ENCODE measurements at places on chromosomes 16 and 17. TPM values are rescaled to one million over a fixed set of nuclear protein-coding genes. Genes with fewer than 3 reads are reported as not detected.

Gene ALOXE3
- 0.10 TPM for total RNA-seq

Gene KCNAB3
- total RNA-seq = 8.4 TPM

Gene B9D1
- total RNA-seq = 4.7 TPM

Gene SEZ6L2
- 0.32 TPM for total RNA-seq

Gene HSD17B2
- total RNA-seq = not detected

Gene GALR2
- 2.5 TPM for total RNA-seq

Gene KIF19
- not detected for total RNA-seq

Gene CMTM4
- total RNA-seq = 2.8 TPM

Gene C16orf74
- total RNA-seq = 1.5 TPM

Gene TP53TG3C
- total RNA-seq = not detected

Gene MYH1
- total RNA-seq = not detected

Gene SLC16A6
- total RNA-seq = 5.9 TPM

Gene ACSM5
- not detected for total RNA-seq

DNA sequence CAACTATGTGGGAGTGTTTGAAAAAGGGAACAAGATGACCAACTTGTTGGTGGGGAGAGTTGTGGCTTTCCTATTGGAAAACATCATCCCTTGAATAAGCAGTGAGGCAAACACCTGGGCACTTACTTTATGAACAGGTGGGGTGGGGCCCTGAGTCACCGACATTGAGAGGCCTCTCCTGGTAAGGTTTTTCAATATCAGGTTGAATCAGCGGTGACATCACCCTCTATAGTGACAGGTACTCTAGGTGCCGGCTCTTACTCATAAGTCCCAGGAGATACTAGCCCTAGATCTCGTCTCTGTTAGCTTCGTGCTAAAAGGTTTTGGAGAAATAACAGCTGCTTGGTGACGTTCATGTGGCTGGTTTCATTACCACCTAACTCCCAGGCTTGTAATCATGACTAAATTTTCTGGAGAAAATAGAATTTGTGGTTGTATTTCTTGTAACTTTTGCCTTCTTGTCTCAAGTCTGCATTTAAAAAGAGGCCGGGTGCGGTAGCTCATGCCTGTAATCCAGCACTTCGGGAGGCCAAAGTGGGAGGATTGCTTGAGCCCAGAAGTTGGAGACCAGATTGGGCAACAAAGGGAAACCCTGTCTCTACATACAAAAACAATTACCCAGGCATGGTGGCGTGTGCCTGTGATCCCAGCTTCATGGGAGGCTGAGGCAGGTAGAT is 19.3 kb downstream of the CDH1 start:
- no peaks in the 10 kb centered on the region for H3K36me3 ChIP-seq
- peak overlapping the region; percentile 91 for H3K27ac ChIP-seq
- DNase-seq = peak; percentile 70
- H3K4me3 ChIP-seq = peak overlapping the region; percentile 16

DNA sequence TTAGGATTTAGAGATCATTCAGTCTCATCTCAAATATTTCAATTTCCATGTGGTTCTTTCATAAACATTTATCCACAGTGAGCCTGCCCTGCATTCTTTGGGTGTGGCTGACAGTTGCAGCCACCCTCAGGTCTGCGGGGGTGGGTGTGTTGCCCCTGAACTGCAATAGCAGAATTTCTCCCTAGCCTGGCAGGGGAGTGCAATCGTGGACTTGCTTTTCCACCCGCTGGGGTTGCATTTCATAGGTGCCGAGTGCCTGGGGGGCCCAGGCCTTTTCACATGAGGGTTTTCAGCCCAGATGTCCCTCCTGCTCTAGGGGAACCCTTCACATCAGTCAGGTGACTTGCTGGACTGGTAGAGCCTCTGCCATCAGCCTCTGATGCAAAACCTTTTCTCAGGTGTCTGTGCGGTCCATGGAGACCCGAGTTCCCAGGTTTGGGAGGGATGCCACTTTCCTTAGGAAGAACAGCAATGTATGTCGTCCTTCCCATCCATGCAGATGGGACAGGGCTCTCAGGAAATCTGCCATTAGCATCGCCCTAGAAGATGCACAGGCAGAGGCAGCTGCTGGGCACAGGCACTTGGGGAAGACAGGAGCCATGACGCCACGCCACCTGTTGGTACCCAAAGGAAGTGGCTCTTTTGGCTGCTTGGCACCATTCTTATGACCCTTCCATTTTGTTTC is 2.4 kb upstream of the USP36 start:
- H3K4me1 ChIP-seq = peaks cover 22% of the 10 kb centered on the region
- H3K4me3 ChIP-seq = no peak overlapping the region
- peak; percentile 41 for DNase-seq

DNA sequence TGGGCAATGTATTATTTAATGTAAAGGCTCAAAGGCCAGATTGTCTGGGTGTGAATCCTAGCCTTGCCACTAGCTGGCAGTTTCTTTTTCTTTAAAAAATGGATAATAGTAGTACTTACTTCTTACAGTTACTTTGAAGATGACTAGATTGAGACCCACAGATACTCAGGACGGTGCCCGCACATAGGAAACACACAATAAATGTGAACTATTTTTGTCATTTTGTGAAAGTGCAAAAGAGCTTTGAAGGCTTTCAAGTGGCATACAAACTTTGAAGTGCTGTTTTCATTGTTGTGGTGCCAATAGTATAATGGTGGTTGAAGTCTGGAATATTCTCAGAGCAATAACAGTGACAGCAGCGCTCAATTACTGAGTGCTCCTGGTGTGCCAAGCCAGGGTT is 63.6 kb downstream of the OTOA start:
- H3K4me1 ChIP-seq = peaks cover 17% of the 10 kb centered on the region
- H3K4me3 ChIP-seq = no peak overlapping the region
- no peak overlapping the region for H3K27ac ChIP-seq
- H3K36me3 ChIP-seq = peaks cover 4% of the 10 kb centered on the region
- DNase-seq = no peak

DNA sequence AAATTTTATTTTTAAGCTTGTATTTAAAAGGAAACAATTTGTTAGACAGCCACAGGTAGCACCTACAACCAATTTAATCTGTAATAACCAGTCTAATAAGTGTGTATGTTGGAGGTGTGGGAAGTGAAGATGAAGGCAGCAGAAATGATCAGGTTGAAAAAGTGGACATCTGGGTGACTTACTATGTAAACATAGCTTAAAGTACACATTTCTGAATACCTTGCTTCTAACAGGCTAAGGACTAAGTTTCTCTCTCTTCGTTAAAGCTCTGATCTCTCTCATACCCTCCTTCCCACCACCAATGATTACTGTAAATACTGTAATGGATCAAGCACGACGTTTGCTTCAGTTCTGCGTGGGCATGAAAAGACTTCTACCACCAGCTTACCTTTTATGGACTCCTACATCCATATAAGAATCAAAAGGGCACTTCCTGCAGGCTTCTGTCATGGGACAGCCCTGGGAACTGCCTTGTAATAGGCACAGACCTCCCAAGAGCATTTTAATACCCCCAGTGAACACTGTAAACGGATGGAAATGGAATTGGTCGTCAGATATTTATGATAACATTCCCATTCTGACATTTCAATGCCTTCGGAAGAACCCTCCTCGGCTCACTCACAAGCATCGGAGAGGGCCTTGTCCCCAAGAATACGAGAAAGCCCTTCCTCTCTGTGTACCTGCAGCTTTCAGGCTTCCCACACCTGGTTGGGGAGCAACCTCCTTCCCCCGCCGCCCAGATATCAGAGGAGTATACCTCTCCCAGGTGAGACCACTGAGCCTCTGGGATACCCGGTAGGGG is 700 bp downstream of the CCDC43 start:
- peaks cover 26% of the 10 kb centered on the region for H3K4me1 ChIP-seq
- peak overlapping the region; percentile 99 for H3K4me3 ChIP-seq
- H3K27me3 ChIP-seq = no peaks in the 10 kb centered on the region

- no peak overlapping the region for H3K4me3 ChIP-seq
- no peaks in the 10 kb centered on the region for H3K36me3 ChIP-seq
- H3K4me1 ChIP-seq = no peaks in the 10 kb centered on the region
- no peak overlapping the region for H3K27ac ChIP-seq
- peaks cover 50% of the 10 kb centered on the region for H3K27me3 ChIP-seq
Observed at GRCh38 chr17:62309396-62309795, 71.0 kb upstream of the EFCAB3 start.

DNA sequence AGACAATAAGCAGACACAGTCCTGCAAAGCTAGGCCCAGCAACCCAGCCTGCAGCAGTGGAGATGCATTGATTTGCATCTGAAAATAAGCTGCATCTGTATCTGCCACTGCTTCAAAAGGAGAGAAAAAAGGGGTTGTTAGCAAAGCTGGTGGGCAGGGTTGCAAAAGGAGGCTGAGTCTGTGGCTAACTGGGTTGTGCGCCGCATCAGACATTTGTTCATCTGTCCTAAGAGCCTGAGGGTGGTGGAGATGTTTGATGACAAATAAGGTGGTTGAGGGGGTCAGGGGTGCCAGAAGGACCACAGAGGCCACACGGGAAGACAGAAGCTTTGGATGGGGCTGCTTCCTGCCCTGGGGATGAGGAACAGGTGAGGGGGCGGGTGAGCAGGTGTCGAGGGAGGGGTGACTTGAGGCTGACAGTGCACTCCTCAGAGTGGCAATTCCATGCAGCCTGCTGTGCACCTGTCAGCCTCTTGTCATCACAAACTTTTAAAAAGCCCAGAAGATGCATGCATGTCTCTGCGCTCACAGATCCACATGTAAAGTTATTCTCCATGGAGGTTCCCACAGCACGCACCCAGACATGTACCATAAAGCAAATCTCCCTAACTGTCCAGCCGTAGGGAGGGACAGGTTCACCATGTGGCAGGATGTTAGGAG is 35.4 kb downstream of the WSB1 start:
- H3K4me1 ChIP-seq = peaks cover 18% of the 10 kb centered on the region
- H3K4me3 ChIP-seq = no peak overlapping the region
- DNase-seq = no peak
- no peaks in the 10 kb centered on the region for H3K36me3 ChIP-seq

DNA sequence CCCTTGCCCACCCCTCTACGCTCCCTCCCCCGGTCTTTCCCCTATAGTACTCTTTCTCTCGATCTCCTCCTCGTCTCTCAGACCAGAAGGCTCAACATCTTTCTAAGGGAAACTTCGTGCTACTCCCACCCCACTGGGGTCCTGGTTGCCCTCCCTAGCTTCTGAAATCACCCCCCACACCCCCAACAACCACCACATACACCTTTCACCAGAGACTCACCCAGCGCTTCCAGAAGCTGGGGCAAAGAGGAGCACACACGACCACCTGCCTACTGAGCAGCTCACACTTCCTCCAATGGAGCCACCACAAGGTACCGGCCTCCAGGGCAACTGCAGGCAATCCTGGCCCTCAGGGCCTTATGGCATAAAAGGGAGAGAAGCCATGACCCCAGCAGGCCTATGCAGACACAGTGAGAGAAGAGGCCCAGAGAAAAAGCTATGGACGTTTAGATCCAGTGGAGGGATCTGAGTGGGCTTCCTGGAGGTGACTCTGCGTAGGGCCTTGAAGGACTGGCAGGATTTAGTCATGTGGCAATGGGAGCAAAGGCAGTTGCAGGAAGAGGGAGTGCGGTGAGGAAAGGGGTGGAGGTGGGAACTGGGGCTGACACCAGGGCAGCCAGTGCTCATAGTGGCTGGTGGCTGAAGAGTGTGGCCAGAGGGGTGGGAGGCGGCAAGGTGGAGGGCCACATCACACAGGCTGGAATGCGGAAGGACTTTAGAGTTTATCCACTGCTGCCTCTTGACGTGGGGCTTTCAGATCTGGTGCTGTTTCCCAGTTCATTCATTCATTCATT is 12.1 kb upstream of the TMEM92 start:
- H3K27ac ChIP-seq = no peak overlapping the region
- H3K4me1 ChIP-seq = no peaks in the 10 kb centered on the region
- no peak overlapping the region for H3K4me3 ChIP-seq
- H3K27me3 ChIP-seq = no peaks in the 10 kb centered on the region

- no peak overlapping the region for H3K4me3 ChIP-seq
- DNase-seq = no peak
- H3K27ac ChIP-seq = peak overlapping the region; percentile 12
- H3K4me1 ChIP-seq = peaks cover 15% of the 10 kb centered on the region
Observed at GRCh38 chr16:70578035-70578434, 54.4 kb downstream of the SF3B3 start.

GRCh38 chr16:53022374-53022773 is 30.3 kb downstream of the CHD9NB start:
- H3K27me3 ChIP-seq = peaks cover 3% of the 10 kb centered on the region
- DNase-seq = no peak
- no peaks in the 10 kb centered on the region for H3K4me1 ChIP-seq
- H3K4me3 ChIP-seq = no peak overlapping the region
- H3K27ac ChIP-seq = no peak overlapping the region

DNA sequence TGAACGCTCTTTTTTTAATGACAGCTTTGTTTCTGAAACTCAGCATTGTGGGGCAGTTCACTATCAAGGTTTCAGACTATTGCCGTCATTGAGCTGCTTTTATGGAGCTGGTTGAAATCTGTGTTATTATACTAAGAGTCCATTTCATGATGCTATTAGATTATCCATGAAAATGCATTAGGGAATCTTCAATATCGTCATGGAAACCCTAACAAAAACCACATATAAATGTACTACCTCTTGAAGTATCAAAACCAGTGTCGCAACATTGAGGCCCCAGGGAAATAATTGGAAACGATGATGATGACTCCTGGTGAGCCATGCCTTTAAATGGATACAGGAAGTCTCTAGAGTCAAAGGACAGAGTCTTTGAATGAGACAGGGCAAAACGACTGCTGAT is 231.6 kb upstream of the CPHXL start:
- no peak for DNase-seq
- H3K4me1 ChIP-seq = no peaks in the 10 kb centered on the region
- no peak overlapping the region for H3K4me3 ChIP-seq
- no peaks in the 10 kb centered on the region for H3K27me3 ChIP-seq
- H3K36me3 ChIP-seq = no peaks in the 10 kb centered on the region

GRCh38 chr17:60077226-60077625 is 1.5 kb downstream of the HEATR6 start:
- DNase-seq = no peak
- no peaks in the 10 kb centered on the region for H3K27me3 ChIP-seq
- H3K4me3 ChIP-seq = peak overlapping the region; percentile 96
- H3K36me3 ChIP-seq = peaks cover 8% of the 10 kb centered on the region

Measured in activated naive CD8-positive, alpha-beta T cell treated with anti-CD3 and anti-CD28 coated beads for 36 hours (primary cell).